ENCODE measurements at places on chromosomes 11 and 22. TPM values are rescaled to one million over a fixed set of nuclear protein-coding genes. Genes with fewer than 3 reads are reported as not detected.

DNA sequence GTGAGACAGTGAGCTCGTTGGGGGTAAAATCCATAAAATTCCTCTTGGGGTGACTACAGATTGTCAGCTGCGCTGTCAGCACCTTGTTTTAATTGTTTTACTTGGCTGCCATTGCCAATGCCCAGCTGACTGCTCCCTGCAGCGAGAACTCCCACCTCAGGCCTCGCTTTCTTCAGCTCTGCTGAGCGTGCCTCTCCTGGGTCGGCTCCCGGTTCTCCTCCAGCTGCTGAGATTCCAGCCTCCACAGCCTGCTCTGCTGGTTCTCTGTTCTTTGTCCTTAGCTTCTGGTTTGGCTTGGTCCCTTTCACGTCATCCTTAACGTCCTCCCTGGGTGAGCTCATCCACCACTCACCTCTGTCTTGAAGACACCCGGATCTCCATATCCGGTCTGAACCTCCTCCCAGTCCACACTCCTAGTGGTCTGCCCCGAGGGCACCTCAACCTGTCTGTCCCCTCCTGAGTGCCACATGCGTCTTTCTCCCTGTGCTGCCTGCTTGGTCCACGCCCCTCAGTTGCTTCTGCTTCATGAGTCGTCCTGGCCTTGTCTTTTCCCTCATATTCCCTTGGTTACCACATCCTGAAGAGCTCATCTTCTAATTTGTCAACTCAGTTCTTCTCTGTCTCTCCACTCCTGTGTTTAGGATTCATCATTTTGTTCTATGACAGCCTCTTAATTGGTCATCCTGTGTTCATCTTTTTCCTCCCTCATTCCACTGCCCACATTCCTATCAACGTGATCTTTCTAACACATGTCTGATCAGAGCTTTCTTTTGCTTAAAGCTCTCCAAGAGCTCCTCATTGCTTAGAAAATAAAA lies 35.6 kb downstream of the BMAL1 start:
- ATAC-seq, result no peak

The SLC22A12 gene
- total RNA-seq, result not detected

The PDE2A gene
- total RNA-seq, result 1.7 TPM

The INS gene
- total RNA-seq, result not detected

The PATE4 gene
- not detected for total RNA-seq

The EIF3D gene
- total RNA-seq, result 307 TPM
